ENCODE measurements at places on chromosomes 6 and 20.

GRCh38 chr20:1225263-1225782 lies 521 bp upstream of the RAD21L1 start:
- peak; percentile 62 for DNase-seq

DNA sequence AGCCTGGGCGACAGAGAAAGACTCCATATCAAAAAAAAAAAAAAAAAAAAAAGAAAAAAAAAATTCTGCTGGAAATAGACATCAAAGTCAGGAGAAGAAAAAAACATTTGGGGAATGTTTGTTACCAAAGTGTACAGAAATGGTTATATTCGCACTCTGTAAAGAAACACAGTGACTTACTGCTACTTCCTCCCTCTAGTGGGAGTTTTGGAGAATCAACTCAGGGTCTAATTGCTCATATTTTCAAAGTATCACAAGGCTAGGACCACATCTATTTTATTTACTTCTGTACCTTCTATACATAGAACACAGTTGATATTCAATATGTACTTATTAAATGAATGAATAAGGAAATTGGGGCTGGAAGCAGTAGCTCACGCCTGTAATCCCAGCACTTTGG lies 24.4 kb downstream of the ARG1 start:
- DNase-seq, result no peak

DNA sequence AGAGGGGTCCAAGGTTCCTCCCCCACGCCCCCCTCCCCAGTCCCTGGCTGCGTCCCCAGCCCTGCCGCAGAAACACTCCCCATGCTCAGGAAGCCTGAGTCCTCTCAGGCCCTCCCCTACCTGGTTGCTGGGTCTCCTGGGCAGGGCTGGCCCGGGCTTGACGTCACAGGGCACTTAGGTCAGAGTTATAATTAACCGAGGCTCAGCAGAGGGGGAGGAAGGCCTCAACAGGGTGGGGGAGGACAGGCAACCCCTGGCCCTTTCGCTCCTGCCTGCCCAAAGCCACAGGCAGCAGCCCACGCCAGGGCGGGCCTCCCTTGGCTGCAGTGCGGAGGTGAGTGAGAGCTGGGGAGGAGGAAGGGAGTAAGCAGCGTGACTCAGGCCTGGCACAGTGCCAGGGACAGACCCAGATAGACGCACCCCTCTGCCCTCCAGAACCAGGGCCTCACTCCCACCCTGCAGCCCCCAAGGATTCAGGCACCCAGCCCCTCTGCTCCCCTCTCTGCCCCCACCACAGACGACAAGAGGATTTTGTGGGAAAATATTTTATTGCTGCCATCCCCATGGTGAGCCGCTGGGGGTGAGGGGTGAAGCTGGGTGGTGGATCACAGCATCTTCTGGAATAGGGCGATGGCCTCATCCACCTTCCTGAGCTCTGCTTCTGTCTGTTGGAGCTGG lies at the start of gene VWA7:
VWA7 (minus strand) TSS at position 340 of the 678 bp plus-strand sequence. CDS start 549 bp downstream, outside the sequence.
- no peak for DNase-seq

- no peak for DNase-seq
Observed at GRCh38 chr6:103379272-103379671, 1480.4 kb downstream of the HACE1 start.

- DNase-seq, result no peak
Observed at GRCh38 chr6:158611541-158612370, 32.8 kb downstream of the DYNLT1 start.

DNA sequence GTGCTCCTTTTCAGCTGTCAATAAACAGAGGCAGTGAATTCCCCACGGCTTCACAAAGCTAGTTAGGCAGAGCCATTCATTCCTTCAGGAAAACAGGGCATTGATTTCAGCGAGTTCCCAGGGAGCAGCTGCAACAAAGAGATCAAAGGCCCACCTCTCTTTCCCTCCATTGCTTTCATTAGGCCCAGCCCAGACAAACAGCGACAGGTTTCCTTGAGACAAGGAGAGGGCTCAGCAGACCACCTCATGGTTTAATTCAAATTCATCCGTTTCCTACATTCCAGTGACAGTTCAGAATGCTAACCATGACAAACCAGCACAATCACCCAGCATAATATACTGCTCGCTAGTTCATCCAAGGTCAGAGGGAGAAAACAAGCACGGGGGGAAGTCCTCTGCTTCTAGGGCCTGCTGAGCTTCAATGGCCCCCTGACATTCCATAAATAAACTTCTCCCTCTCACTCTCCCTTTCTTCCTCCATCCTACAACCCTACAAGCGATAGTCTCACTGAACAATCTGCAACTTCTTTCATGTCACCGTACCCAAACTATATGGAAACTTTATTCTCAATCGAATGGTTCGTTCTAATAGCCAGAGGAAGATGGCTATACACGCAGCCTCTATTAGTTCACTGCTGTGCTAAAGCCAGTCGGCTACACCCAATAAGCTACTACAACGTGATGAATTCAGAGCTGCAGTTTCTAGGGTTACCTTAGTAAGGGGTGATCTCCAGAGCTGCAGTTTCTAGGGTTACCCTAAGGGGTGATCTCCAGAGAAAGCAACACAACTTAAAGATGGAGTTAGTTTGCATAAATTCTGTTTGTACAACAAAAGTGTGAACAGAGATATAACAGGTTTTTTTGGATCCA lies 34.7 kb downstream of the PLAGL1 start:
- DNase-seq, result peak; percentile 67

GRCh38 chr6:88586371-88587149 lies 376.9 kb downstream of the RNGTT start:
- no peak for DNase-seq

DNA sequence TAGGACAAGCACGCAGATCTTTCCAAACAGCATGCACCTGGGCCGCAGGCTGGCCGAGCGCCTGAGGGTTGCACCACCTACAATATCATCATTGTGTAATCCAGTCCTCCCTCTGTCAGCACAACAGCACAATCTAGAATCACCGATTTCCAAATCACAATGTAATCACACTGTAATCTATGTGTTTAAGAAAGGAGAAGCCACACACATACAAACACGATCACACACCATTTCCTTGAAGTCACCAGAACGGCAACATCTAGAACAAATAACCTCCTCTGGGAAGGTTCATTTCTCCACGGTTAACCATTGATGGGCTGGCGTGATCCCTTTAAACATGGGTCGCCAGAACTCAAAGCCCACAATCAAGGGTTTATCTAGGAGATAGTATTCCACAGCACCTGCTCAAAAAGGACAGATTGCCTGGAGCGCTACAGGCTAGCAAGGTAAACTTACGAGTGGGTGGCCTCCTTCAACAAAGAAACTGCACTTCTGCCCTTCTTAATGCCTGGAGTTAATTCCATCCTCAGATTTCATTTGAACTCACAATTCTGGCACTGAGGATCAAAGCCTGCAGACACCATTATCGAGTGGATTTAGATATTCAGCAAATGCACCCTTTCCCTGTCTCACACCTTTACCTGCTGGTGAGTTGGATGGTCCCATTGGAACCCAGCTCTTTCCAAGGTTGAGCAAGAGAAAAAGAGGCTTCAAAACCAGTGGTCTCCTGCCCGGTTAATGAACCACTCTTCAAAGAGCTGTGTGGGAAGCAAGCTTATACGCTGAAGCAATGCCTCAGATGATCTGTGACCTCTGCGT lies 83.8 kb upstream of the FOXQ1 start:
- no peak for DNase-seq

GRCh38 chr6:160767647-160768019 lies 65.6 kb downstream of the PLG start:
- no peak for DNase-seq

GRCh38 chr20:15476186-15476585 lies 1097.1 kb downstream of the KIF16B start:
- DNase-seq, result no peak
